Psoas muscle (tissue), 8 donors: ENCODE measurements at places on chromosomes 13 and 19. TPM values are rescaled to one million over a fixed set of nuclear protein-coding genes. Genes with fewer than 3 reads are reported as not detected.

The ZNF628 gene
- 14.1 TPM for total RNA-seq

The ZNF700 gene
- 2.6 TPM for total RNA-seq

The KANK3 gene
- 7.1 TPM for total RNA-seq

The CGB1 gene
- not detected for total RNA-seq
